CD4-positive, alpha-beta T cell treated with Interleukin-10 for 1 hour (primary cell): ENCODE measurements at places on chromosomes 7 and 10.

GRCh38 chr10:25017661-25018060 is 1.2 kb downstream of the THNSL1 start:
- DNase-seq: no peak

DNA sequence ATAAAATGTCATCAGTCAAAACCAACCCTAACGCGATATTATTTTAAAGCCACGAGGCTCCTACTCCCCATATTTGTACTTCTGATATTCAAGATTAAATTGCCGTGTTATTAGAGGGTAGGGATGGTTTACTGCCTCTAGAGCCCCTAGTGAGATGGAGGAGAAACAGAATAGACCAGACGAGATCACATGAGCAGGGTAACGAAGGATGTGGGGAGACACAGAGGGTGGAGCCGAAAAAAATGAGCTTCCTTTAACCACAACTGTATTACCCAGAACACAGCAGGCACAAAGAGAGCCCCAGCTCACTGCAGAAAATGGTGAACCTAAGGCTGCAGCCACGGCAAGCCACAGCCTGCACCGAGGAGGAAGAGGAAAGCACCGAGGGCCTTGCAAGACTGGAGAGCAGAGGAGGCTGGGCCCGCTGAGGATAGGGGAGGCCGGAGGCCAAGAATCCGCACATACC is 14.3 kb downstream of the ZC3HAV1 start:
- peak; percentile 91 for DNase-seq

- no peak for DNase-seq
Measured at GRCh38 chr7:107579554-107579884, 527 bp upstream of the BCAP29 start.

DNA sequence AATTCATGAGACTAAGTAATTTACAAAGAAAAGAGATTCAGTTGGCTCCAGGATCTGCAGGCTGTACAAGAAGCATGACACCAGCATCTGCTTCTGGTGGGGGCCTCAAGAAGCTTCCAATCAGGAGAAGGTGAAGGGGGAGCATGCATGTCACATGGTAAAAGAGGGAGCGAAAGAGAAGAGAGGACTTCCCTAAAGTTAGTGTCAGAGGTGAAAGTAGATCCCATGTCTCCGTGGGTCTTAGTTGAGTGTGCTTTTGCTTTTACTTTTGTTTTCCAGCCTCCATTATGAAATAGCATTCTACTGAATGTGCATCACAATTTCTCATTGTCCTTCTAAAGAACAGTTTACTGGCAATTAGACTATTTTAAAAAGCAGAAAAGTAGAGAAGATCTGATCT is 213.6 kb upstream of the FZD1 start:
- DNase-seq: peak; percentile 4

DNA sequence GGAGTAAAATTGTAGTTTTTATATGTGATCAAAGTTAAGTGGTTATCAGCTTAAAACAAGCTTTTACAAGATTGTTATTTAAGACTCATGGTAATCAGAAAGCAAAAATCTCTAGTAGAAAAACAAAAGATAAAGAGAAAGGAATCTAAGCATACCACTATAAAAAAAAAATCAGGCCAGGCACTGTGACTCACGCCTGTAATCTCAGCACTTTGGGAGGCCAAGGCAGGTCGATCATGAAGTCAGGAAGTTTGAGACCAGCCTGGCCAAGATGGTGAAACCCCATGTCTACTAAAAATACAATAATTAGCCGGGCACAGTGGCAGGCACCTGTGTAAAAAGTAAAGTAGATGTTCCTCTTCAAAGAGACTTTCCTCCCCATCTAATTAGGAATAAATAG is 265.9 kb upstream of the NRP1 start:
- DNase-seq: no peak

DNA sequence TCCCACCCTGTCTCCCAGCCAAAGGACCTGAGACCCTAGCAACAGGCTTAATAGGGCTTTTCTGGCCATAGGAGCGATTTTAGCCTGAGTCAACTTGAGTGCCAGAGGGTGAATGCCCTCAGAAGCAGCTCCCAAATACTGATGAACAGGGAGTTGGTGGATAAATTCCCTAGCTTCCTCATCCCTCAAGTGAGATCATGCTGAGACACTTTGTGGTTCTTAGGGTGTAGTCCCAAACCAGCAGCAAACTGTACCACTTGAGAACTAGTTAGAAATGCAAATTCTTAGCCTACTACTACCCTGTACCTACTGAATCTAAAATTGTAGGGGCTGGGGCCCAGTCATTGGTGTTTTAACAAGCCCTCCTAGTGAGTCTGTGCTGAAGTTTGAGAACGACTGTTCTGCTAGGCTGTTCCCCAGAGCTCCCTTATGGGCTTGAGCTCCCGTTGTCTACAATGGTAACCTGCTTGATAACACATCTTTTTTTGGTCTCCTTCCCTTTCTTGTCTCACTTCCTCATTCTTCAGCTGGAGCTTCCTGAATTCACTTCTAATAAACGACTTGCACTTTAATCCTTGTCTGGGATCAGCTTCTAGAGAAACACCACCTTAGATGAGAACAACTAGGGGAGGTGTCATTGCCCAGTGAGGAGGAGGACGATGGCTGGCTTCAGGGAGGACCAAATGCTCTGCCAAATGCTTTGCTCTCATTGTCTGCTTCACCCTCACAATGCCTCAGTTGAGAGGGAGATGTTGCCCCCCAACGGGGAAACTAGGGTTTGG is 18.2 kb upstream of the CDH23 start:
- DNase-seq: no peak

- no peak for DNase-seq
Measured at GRCh38 chr7:5679048-5679812, 102.2 kb downstream of the RNF216 start.

GRCh38 chr10:113168584-113168983 is 218.5 kb downstream of the TCF7L2 start:
- DNase-seq: no peak

DNA sequence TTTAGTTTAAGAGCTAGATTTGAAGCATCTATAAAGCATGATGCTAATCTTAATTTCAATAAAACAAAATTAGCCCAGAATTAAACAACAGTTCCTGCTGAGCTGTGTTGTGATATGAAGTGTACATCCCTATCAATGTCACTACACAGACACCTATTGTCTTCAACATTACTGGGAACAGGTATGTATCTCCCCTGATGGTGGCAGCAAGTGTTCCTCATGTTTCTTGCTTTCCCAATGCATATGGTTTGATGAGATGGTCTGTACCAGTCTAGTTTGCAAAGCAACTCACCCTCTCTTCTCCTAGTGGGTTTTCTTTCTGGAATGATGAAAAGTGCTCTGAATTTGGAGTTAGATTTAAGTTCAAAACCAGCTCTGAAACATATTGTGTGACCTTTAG is 38.1 kb downstream of the TSPAN12 start:
- DNase-seq: no peak

DNA sequence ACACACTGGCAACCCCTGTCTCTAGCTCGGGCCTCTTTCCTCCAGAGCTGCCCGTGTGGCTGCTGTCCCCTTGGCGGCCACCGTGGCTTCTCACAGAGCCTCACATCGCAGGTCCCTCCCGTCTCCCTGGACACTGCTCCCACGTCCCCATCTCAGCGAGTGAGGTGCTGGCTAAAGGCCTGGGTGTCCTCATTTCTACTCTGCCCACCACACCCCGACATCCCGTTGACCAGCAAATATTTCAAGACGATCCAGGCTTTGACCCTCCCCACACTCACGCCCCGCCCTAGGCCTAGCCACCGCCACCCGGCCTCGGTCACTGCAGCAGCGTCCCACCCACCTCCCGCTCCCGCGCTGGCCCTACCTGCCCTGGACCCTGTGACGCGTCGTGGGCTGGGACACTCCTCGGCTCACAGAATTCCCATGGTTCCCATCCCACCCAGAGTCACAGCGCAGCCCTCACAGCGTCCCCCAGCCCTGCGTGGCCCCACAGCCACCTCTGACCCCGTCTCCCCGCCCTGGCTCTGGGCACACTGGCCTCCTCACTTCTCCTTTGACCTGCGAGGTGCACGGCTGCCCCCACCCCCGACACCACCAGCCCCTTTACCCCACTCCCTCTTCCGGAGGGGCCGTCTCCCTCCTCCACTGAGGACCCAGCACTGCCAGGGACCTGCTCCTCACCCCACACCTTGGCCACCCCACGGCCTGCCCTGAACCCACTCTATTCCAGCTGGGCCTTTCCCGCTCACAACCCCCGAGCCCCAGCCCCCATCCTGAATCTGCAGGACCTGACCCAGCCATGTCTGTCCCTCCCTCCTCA is 6.9 kb downstream of the ADAP1 start:
- no peak for DNase-seq

GRCh38 chr10:69240455-69240854 is 20.3 kb downstream of the HKDC1 start:
- no peak for DNase-seq
